ENCODE measurements at places on chromosomes 6 and 20. TPM values are rescaled to one million over a fixed set of nuclear protein-coding genes. Genes with fewer than 3 reads are reported as not detected.

Gene BTN1A1
- polyA plus RNA-seq, result 0.11 TPM

Gene APOBEC2
- polyA plus RNA-seq, result 0.65 TPM

Gene GRM1
- polyA plus RNA-seq, result 0.27 TPM

Gene RNF39
- 1.6 TPM for polyA plus RNA-seq

Gene RAD21L1
- not detected for polyA plus RNA-seq

Gene TRIM31
- polyA plus RNA-seq, result not detected

Gene SHLD1
- polyA plus RNA-seq, result 7.9 TPM

Gene TFEB
- 9.4 TPM for polyA plus RNA-seq

Gene DSP
- 84.6 TPM for polyA plus RNA-seq

Gene NMBR
- 0.30 TPM for polyA plus RNA-seq

Gene CNBD2
- 1.8 TPM for polyA plus RNA-seq

Gene HLA-DPA1
- polyA plus RNA-seq, result 19.6 TPM

Gene RAMACL
- polyA plus RNA-seq, result 3.7 TPM

Gene RSPO3
- polyA plus RNA-seq, result 28.0 TPM

Gene ANKRD66
- polyA plus RNA-seq, result not detected

Gene MCCD1
- 14.9 TPM for polyA plus RNA-seq

Gene SH3BGRL2
- polyA plus RNA-seq, result 37.8 TPM

Gene CNR1
- polyA plus RNA-seq, result 1.2 TPM

Gene LINC00237
- not detected for polyA plus RNA-seq

Gene CRISP2
- 0.15 TPM for polyA plus RNA-seq

Gene ATP5F1E
- 207 TPM for polyA plus RNA-seq

Gene HS3ST5
- polyA plus RNA-seq, result 0.79 TPM

Gene SPDEF
- polyA plus RNA-seq, result not detected

Gene GPR6
- not detected for polyA plus RNA-seq

Gene NKAPL
- 2.3 TPM for polyA plus RNA-seq

Gene MYCT1
- polyA plus RNA-seq, result 21.8 TPM

Gene NHLRC1
- 2.2 TPM for polyA plus RNA-seq

Gene FAM135A
- polyA plus RNA-seq, result 32.8 TPM

Gene SLC13A3
- 18.6 TPM for polyA plus RNA-seq
